ENCODE measurements at places on chromosomes 16 and 17. TPM values are rescaled to one million over a fixed set of nuclear protein-coding genes. Genes with fewer than 3 reads are reported as not detected.
A peak's percentile ranks its signal among the peaks of the same experiment; 100 is the strongest.

Gene CHMP1A
- total RNA-seq: 46.0 TPM

Gene UMOD
- not detected for total RNA-seq

Gene CACNG4
- 0.05 TPM for total RNA-seq

Gene CFAP52
- not detected for total RNA-seq

Gene NPIPB2
- 1.9 TPM for total RNA-seq

Gene PPL
- total RNA-seq: 5.6 TPM

Gene VASN
- total RNA-seq: 6.3 TPM

Gene WNT9B
- total RNA-seq: 0.62 TPM

Gene SRL
- total RNA-seq: 400 TPM

Gene CORO1A
- 7.4 TPM for total RNA-seq

Gene ADGRG3
- total RNA-seq: 1.0 TPM

Gene RBBP6
- 34.7 TPM for total RNA-seq

DNA sequence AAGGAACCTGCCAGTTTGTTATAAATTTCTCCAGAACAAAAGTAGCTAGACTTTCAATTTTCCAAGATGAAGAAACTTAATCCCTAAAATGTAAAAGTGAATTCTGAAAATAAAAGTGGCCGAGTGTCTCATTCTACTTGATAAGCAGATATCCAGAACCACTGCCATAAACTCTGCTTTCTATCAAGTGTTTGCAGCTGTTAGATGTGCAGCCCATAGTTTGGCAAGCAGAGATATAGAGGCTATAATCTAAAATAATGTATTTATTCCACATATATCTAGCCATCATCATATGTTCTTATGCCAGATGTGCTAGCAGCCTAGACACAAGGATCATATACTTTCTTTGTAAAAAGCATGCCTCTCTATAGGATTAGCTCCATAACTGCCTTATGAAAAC lies 14.7 kb upstream of the FBXL20 start:
- DNase-seq: no peak

GRCh38 chr16:56944954-56945839 lies 13.3 kb downstream of the HERPUD1 start:
- DNase-seq: no peak

GRCh38 chr16:50602531-50603205 lies 54.5 kb downstream of the NKD1 start:
- DNase-seq: no peak

- no peak for DNase-seq
These were observed 116.3 kb downstream of the TANC2 start for GRCh38 chr17:63082273-63082861.

GRCh38 chr17:40458851-40459482 lies 15.7 kb downstream of the IGFBP4 start:
- no peak for DNase-seq

DNA sequence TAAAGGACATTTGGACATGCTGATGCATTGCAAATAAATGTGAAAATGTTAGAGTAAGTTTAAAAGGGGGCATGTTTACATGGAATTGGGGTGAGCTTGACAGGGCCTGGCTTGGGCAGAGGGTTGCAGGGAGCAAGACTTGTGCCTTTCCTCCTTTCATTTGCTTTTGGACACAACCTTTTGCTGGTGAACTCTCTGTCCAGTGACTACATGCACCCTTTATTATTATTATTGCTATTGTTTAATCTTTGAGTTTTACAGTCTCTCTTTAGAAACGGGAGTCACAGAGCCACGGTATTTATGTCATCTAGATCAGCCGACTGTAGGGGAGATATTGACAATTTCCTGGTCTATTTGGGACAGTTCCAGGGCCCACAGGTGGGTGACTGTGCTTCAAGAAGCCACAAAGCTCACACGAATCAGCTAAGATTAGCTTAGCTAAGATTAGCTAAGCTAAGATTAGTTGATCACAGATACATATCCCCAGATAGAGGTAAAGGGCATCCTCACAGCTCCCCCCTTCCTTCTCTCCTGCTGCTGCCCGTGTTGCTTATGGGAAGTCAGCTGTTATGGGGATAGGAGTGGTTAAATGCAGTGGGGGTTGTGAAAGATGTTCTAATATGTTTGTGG lies 28.9 kb upstream of the ETV4 start:
- DNase-seq: no peak

- DNase-seq: no peak
These were observed 2.4 kb upstream of the USP36 start for GRCh38 chr17:78842881-78843565.

- DNase-seq: no peak
These were observed 17.9 kb upstream of the TRPV3 start for GRCh38 chr17:3575511-3575910.

- DNase-seq: no peak
These were observed 44.6 kb upstream of the SLC38A10 start for GRCh38 chr17:81339534-81340296.

- no peak for DNase-seq
These were observed 20.5 kb downstream of the CLEC16A start for GRCh38 chr16:10964891-10965326.

DNA sequence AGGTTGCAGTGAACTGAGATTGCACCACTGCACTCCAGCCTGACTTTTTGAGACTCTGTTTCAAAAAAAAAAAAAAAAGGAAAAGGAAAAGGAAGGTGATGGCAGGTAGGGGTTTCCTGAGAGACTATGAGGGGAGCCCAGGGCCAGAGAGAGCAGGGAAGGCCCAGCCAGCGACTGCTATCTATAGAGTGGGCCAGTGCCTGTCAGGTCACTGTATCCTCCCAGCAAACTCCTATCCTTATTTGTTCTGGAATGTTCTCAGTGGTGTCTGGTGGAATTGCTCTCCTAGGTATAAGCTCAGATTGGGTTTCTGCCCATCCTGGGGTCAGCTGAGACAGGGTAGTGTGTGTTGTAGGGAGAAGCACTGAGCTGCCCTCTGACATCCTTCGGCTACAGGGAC lies 14.9 kb upstream of the TMEM11 start:
- DNase-seq: no peak

DNA sequence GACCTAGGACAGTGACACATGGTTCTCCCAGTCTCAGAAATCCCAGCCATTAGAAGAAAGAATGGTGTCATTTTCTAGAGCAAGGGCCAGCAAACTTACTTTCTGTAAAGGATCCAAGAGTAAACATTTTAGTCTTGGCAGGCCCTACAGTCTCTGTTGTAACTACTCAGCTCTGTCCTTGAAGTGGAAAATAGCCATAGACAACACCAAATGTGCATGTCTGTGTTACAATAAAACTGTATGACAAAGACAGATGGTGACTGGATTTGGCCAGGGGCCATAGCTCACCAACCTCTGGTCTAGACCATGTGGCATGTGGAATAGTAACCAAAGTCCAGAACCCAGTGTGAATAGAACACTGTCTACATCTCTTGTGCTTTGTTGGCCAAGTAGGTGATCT lies 286.5 kb downstream of the HS3ST4 start:
- no peak for DNase-seq

- DNase-seq: no peak
These were observed 77.2 kb downstream of the TMEM114 start for GRCh38 chr16:8512941-8513624.

GRCh38 chr16:14286368-14287230 lies 215.5 kb downstream of the MRTFB start:
- DNase-seq: no peak

DNA sequence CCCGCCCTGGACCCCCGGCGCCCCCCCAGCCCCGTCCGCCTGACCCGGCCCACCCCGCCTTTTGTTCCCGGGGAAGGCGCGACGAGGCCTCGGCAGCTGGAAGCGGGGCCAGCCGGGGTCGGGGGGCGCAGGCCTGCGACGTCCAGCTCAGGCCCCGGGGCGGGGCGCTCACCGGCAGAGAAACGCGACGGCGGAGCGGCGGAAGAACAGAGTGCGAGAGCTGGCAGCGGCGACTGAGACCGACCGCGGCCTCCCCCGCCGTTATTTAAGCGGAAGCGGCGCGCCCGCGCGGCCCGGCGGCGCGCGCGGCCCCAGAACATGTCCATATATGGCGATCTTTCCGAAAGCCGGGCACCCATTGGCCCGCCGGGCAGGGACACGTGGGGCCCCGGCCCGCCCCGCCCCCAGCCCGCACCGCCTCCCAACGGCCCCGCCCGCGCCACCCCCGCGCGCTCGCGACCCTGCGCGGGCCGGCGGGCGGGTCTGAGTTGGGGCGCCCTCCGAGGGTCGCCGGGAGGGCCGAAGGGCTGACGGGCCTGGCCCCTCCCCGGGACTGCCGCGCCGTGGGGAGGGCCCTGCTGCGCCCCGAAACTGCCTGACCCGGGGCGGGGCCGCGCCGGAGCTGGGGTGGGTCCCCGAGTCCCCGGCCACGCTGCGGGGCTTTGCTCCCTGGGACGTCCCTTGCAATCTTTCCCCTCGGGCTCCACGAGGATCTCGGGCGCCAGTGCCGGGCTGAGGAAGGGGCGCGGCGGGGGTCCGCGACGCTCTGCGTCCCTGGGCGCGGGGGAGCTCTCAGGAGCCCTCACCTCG lies at the start of gene ACTG1:
Gene ACTG1, minus strand, starts transcription at position 238 of the 810 bp plus-strand sequence. CDS start 445 bp downstream, outside the sequence.
- peak; percentile 97 for DNase-seq

- no peak for DNase-seq
These were observed 29.8 kb upstream of the CRYBA1 start for GRCh38 chr17:29216856-29217255.

DNA sequence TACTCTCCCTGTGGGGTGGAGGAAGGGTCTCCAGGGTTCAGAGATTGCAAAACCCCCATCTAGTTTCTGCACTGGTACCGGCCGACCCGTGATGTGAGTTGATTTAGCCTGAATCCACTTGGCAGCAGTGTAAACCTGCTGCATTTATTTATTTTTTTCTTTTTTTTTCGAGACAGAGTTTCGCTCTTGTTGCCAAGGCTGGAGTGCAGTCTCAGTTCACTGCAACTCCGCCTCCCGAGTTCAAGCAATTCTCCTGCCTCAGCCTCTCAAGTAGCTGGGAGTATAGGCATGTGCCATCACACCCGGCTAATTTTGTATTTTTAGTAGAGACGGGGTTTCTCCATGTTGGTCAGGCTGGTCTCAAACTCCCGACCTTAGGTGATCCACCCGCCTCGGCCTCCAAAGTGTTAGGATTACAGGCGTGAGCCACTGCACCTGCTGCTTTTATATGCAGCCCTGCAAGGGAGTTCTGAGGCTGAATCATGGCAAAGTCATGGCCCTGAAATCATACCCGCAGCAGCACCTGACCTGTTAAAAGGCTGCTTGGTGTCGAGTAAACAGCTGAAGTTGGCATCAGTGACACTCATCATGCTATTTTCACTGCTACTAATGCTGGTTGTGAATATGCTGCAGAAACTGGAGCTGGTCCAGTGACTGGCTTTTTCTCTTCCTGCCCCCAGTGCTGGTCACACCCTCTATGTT lies 21.4 kb downstream of the DEXI start:
- DNase-seq: no peak

DNA sequence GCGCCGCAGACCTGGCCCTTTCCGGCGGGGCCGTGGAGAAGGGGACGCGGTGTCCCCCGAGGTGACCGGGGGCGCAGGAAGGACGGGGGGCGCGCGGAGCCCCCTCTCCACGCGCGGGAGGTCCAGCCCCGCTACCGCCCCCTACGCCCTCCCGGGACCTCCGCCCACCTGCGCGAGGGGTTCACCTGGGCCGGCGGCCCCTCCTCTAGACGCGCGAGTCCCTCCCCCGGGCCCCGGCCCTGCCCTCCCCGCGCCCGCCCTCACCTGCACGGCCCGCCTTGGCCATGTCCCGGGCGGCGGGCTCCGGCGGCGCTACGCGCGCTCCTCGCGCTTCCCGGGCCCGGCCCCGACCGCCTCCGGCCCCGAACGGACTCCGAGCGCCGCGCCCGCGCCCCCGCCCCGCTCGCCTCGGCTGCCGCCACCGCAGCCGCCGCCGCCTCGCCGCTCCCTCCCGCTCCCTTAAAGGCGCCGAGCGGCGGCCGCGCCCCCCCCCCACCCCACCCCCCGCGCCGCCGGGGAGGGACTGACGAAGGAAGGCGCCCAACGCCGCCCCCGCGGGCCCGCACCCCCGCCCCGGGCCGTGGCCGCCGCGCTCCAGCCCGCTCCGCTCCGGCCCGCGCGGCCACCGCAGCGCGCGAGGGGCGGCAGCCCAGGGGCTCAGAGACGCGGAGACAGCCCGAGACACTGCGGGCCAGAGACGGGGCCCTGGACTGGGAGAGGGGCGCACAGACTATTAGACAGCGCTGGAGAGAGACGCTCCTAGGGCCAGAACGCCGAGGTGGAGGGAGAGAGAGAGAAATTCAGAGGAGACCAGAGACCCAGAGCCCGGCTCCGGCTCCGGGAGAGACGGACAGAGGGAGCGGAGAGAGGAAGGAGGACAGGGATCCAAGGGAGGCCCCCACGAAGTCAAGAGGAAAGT lies at the start of gene PITPNM3:
Gene PITPNM3, minus strand, starts transcription at position 435 of the 919 bp plus-strand sequence. Its CDS starts 149 bp downstream, at position 286.
- DNase-seq: no peak

GRCh38 chr17:80850817-80851216 lies 140.8 kb upstream of the CHMP6 start:
- DNase-seq: no peak

DNA sequence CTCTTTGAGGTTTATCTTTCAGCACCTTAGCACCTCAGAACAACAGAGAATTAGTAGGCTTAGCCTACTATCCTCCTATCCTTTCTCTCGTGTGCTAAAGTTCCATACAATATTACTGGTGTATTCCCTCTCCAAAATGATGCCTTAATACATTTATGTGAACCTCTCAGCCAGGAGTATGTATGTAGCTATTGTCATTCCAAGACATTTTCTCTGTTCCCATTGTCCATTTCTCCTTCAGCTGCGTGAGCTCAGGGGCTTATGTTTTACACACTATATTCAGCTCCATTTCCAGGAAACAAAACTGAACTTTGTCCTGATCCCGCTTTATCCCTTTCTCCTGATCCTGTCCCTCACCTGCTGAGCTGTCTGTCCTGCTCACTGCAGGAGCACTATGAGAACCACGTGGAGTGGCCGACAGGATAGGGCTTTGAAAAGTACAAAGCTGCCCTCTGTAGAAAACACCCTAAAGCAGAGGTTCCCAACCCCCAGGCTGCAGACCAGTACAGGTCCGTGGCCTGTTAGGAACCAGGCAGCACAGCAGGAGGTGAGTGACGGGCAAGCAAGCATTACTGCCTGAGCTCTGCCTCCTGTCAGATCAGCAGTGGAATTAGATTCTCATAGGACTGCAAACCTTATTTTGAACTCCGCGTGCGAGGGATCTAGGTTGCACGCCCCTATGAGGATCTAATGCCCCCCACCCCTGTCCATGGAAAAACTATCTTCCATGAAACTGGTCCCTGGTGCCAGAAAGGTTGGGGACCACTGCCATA lies 55.7 kb downstream of the CENPV start:
- DNase-seq: no peak

DNA sequence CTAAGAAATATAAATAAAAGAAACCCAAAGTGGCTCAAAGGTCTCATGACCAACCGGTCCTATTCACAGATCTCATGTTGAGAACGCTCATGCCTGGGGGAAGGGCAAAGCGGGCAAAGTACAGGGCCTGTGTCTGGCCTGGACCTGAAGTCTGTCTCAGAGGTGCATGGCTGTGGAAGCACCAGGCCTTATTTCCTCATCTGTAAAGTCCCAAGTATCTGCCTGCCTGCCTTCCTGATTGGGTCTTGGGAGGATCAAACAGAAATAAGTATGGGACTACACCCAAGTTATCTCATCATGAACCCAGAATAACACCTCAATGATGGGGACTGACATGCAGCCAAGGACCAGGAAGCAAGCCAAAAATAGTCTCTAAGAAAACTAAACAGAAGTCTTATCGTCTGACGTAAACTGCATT lies 14.2 kb downstream of the AXIN2 start:
- DNase-seq: no peak

GRCh38 chr17:36069136-36069535 lies 5.1 kb downstream of the CCL18 start:
- no peak for DNase-seq

- no peak for DNase-seq
These were observed 7.3 kb downstream of the GSE1 start for GRCh38 chr16:85620374-85620773.

GRCh38 chr17:82034371-82035011 lies 3.0 kb downstream of the DCXR start:
- DNase-seq: no peak

GRCh38 chr17:4818276-4818675 lies 11.3 kb downstream of the PLD2 start:
- DNase-seq: no peak
